ENCODE measurements at places on chromosomes 3 and 15.

GRCh38 chr15:25785641-25786025 is 77.5 kb downstream of the ATP10A start:
- DNase-seq: no peak

- peak; percentile 4 for DNase-seq
Measured at GRCh38 chr15:51499379-51499976, 123.1 kb downstream of the DMXL2 start.

- no peak for DNase-seq
Measured at GRCh38 chr15:59516655-59517461, 78.9 kb downstream of the FAM81A start.

- no peak for DNase-seq
Measured at GRCh38 chr3:156847752-156848448, 21.7 kb downstream of the LEKR1 start.

DNA sequence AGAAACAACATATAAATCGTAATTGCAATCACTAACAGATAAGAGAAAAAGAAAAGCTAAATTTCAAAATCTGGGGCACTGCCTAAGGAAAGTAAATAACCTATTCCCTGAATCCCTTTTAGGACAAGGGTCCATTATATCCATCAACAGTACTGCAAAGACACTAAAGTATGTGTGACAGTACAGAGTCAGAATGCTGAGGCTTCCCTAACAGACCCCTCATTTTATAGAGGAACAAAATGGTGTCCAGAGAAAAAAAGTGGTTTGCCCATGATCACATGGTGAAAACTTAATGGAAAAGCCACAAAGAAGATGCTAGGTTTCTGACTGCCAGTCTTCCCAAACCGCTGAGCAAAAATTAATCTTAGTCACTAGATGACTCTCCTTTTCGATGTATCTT is 93.8 kb downstream of the DHX30 start:
- DNase-seq: no peak

GRCh38 chr3:22450786-22451400 is 699.9 kb upstream of the ZNF385D start:
- DNase-seq: no peak

GRCh38 chr3:141070727-141071357 is 19.7 kb downstream of the SPSB4 start:
- DNase-seq: no peak

GRCh38 chr15:80996247-80996646 is 4.5 kb upstream of the TLNRD1 start:
- no peak for DNase-seq

DNA sequence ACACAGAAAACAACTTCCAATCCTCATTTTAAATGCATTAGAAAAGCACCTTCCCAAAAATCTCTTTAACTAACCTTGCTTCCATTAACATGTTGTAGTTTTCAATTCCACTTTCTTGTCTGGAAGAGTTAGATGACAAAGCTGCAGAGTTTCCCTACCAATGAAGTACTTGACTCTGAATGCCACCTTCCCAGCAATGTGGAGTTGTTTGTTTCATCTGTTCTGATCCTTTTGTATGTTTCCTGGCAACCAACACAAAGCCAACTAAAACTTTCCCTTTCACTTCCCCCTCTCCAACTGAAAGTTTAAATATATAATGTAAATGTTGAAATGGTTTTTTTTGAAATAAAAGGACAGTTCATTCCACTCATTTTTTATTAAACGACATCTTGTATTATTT is at the start of gene WDR49:
Gene WDR49 (minus strand): TSS at position 183 of the 400 bp plus-strand sequence. CDS start 517 bp downstream, outside the sequence.
- no peak for DNase-seq

GRCh38 chr15:42725331-42725903 is 11.5 kb downstream of the CDAN1 start:
- no peak for DNase-seq

GRCh38 chr3:37887062-37887461 is 25.4 kb downstream of the CTDSPL start:
- no peak for DNase-seq

DNA sequence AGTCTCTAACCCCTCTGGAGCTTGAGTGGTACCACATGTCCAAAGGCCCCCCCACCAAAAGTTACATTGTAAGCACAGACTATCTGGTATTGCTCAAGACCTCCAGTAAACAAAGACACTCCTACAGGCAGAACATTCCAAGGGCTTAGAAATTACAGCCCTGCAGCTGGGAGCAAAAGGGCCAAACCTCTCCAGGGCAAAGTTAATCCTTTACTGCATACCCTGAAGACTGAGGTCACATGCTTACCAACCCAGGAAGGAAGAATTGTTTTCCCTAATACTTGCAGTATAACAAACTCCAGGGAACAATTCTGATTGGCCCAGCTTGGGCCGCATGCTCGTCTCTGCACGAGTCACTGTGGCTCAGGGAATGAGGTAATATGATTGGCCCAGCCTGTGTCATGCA is 266.1 kb upstream of the NR2F2 start:
- no peak for DNase-seq

DNA sequence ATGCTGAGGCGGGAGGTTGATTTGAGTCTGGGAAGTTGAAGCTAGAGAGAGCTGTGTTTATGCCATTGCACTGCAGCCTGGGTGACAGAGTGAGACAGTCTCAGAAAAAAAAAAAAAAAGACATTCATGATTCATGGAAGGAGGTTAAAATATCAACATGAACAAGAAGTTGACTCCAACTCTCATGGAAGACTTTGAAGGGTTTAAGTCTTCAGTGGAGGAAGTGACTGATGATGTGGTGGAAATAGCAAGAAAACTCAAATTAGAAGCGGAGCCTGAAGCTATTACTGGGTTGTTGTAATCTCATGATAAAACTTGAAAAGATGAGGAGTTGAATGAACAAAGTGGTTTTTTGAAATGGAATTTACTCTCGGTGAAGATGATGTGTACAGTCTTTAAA is 491.8 kb downstream of the SQOR start:
- DNase-seq: no peak

- no peak for DNase-seq
Measured at GRCh38 chr3:32303399-32303747, 64.9 kb downstream of the CMTM8 start.

GRCh38 chr3:69384326-69384725 is 1.6 kb downstream of the FRMD4B start:
- no peak for DNase-seq

GRCh38 chr3:133792171-133792763 is 13.3 kb upstream of the SRPRB start:
- DNase-seq: no peak

GRCh38 chr3:147246906-147247305 is 159.4 kb downstream of the ZIC4 start:
- DNase-seq: no peak

- no peak for DNase-seq
Measured at GRCh38 chr3:126033051-126033745, 50.7 kb downstream of the SLC41A3 start.

DNA sequence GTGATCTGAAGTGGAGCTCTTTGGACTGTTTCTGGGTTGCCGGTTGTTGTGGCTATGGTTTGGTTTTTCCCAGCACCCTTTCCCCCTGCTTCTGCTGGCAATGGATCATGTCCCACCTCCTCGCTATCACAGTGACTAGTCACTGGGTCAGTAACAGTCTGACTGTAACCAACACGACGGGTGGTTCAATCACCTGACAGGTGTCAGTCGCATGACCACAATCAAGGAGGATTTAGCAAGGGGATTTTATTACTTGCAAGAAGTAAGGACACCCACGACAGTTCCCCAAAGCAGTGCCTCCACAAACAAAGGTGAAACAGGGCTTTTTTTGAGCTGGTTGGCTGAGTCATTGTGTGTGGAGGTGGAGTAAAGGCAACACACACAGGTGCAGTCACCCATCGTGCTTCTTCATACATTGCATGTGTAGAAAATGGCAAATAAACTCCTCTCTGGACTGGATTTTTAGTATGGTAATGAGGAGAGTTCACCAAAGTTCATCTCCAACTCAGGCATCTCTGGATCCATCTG is 58.8 kb upstream of the FAM3D start:
- no peak for DNase-seq

DNA sequence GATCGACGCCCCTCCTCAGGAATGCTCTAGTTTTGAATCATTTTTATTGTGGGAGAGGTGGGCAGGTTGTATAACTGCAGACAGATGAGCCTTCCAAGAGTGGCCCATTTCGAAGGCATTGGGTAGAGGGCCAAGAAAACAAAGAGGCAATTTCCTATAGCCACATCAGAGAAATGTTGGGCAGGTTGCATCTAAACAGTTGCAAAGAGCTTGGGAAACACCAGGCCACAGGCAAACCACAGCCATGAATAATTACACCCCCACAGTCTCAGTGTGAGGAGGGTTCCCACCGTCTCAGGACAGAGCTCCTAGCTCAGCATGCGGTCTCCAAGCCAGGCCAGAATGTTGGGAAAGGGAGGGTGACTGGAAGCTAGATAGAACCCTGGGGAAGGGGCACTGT is 257.3 kb downstream of the ABHD5 start:
- DNase-seq: no peak

GRCh38 chr3:146626403-146627122 is 21.4 kb upstream of the PLSCR5 start:
- no peak for DNase-seq

GRCh38 chr3:84567796-84568195 is 391.0 kb upstream of the CADM2 start:
- no peak for DNase-seq

GRCh38 chr3:124318014-124318413 is 326.1 kb upstream of the ROPN1 start:
- no peak for DNase-seq

GRCh38 chr3:154780263-154780662 is 299.9 kb upstream of the MME start:
- DNase-seq: no peak

DNA sequence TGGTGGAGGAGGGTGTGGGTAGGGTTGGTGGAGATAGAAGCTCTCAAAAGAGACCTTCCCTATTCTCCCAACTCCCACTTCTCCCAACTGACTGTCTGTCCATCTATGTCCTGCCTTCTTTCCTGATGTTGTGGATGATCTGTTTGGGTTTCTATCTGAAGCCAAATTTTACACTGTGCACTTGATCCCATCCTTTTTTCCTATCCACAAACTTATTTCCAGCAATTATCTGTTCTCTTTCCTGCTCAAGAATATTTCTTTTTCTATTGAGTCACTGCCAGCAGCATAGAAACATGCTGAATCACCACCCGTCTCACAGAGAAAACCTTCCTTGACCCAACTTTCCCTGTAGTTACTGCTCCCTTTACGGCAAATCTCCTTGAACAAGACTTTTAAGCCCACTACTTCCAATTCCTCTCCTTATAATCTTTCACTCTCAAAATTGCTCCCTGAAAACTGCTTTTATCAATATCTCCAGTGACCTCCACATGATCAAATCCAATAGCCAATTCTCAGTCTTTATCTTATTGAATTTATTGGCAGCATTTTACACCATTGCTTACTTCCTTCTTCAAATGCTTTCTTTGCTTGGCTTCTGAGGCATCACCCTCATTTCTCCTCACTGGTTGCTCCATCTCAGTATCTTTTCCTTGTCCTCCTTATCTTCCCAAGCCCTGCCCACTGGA is 141.2 kb upstream of the SLC7A14 start:
- DNase-seq: no peak

DNA sequence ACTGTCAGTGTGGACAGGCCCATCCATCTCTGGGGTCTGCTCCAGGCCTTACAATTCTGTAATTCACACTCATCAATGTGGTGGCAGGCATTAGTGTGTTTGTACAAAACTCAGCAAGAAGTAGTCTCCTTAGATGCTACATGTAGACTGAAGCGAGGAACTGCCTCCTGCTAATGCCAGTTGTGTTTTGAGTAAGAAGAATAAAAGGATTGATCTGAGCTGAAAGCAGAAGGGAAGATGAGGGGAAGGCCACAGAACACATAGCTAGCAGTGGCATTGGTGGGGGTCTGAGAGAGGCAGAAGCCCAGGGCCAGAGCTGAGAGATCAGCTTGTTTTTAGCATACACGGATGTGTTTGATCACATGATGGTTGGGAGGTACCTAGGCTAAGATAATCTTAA is 144.1 kb downstream of the TIGIT start:
- DNase-seq: no peak

DNA sequence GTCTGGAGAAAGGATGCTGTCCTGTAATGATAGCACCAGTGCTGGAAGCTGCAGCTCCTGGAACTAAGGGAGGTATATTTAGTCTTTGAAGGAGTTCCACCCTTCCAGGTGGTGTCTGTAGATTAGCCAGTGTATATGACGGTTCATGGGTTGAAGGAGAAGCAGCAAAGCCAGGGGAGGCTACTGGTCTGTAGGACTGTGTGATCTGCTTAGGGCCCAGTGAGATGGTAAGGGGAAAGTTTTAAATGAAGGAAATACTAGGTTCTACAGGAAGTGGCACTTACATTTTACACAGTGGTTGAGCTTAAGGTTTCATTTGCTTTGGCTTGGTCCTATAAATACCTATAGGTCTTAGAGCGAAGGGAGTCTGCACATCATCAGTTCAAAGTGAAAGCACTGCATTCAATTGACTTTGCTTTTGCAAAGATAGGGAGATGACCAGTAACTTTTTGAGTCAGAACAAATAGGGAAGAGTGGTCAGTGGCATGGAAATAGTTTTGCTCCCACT is 5.6 kb downstream of the SLC25A38 start:
- peak; percentile 50 for DNase-seq

DNA sequence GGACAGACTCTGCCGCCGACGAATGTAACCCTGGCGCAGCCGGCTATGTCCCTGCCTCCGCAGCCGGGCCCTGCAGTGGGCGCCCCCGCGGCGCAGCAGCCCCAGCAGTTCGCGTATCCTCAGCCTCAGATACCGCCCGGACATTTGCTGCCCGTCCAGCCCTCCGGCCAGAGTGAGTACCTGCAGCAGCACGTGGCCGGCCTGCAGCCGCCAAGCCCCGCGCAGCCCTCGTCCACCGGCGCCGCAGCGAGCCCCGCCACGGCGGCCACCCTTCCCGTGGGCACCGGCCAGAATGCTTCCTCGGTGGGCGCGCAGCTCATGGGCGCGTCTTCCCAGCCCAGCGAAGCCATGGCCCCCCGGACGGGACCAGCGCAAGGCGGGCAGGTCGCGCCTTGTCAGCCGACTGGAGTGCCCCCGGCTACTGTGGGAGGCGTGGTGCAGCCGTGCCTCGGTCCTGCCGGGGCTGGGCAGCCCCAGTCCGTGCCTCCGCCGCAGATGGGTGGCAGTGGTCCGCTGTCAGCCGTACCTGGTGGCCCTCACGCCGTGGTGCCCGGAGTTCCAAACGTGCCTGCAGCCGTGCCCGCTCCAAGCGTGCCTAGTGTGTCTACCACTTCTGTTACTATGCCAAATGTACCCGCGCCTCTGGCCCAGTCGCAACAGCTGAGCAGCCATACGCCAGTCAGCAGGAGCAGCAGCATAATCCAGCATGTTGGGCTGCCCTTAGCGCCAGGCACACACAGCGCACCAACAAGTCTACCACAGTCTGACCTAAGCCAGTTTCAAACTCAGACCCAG is 2.4 kb downstream of the TSC22D2 start:
- DNase-seq: no peak

GRCh38 chr3:186224041-186224610 is 115.2 kb upstream of the ETV5 start:
- no peak for DNase-seq

- no peak for DNase-seq
Measured at GRCh38 chr3:49476563-49476962, 6.5 kb downstream of the DAG1 start.

Data from GM18507 (cell line).